ENCODE measurements at places on chromosomes 5 and 9.

- no peak for DNase-seq
Measured at GRCh38 chr9:110276781-110277180, 20.5 kb upstream of the TXN start.

GRCh38 chr5:121949885-121950284, 11.9 kb upstream of the SRFBP1 start:
- DNase-seq, result peak; percentile 60

GRCh38 chr9:136551401-136552116, 5.7 kb upstream of the NOTCH1 start:
- DNase-seq, result peak; percentile 53

DNA sequence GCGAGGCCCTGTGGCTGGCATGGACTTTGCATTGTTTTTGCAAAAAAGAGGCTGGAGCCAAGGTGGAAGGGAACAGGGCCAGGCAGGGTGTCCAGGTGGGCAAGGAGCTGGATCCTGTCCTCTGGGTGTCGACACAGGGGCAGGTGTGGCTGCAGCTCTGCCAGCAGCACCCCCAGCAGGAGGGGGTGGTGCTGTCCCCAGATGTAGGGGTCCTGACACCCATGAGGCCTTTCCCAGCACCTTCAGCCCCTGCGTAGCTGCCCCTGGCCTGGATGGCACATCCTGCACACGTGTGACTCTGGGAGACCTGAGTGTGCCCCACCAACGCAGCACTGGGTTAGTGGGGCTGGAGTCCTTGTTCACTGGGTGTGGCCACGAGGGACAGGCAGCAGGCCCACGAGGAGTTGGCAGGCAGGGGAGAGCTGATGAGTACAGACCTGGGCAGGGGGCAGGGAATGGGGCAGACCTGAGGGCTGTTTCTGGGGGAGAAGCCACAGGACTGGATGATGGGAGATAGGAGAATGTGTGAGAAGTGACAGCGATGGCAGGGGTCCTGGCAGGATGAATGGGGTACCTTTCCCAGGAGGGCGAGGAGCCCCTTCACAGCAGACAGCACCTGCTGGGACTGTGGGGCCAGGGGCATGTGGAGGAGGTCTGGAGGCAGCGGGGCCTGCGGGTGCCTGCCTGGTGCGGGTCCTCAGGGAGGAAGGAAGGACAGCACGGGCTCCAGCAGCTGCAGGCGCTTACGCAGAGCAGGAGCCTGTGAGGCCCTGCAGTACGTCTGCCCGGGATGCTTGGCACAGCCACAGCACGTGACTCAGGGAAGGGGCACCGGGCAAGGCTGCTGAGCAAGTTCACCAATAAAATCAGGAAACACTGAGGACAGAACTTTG, 3.6 kb upstream of the RASGEF1C start:
- DNase-seq, result no peak

DNA sequence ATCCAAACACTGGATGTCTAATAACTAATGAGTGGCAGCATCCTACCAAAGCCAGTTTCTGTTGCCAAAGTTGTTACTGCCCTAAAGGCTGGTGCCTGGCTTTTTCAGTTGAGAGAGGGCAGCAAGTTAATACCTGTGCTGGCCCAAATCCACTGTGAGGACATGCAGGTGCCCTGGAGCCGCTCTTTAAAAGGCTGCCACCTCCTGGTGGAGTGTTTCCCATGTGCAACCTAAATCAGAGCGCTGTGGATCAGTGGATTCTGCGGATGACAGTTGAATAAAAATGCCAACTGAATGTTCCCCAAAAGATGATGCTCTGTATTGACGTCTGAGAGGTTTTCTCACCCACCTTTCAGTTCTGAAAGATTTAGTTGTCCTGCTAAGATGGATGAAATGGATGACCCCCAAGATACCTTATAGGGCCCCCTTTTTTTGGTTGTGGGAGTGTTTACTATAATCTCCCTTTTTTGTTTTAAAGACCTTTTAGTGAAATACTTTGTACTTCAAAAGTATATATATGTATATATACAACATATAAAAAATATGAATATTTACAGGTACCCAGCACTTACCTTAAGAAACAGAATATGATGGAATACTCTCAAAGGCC, 146.4 kb downstream of the EGFLAM start:
- no peak for DNase-seq

DNA sequence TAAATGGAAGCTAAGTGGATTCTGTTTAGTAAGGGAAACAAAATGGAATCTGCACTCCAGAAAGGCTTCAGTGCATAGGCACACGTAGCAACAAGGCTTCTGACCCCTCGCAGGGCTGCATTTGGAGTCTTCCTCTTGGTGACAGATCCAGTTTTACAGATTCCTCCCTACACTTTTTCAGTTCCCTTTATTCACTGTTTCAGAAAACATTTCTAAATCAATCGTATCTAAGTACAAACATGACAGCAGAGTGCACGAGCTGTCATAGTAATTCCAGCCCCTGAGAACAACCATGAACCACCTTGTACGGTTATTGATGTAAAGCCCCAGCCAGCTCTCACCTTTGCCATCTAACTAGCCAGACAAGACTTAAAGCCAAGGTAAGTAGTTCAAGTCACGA, 491.6 kb downstream of the SEMA5A start:
- DNase-seq, result no peak

DNA sequence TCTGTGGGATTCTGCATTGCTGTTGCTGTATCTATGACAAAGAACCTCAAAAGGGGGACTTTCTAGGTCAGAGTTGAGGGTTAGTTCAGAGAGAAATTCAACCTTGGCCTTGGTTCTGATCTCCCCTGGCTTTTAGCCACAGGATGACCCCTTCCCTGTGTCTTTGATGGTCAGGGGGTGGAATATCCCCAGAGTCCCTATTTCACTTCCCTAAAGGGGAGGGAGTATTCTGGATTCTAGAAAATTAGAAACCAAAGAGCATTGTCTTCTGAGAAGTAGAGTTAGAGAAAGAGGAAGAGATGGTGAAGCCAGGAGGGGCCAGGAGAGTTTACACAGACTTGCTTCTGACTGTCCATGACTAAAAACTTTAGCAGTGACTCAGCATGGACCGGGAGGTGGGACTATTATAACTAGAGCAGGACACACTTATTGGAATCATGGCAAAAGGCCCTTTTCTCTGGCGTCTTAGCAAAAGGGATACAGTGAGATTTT, 56.2 kb upstream of the LPAR1 start:
- peak; percentile 74 for DNase-seq

DNA sequence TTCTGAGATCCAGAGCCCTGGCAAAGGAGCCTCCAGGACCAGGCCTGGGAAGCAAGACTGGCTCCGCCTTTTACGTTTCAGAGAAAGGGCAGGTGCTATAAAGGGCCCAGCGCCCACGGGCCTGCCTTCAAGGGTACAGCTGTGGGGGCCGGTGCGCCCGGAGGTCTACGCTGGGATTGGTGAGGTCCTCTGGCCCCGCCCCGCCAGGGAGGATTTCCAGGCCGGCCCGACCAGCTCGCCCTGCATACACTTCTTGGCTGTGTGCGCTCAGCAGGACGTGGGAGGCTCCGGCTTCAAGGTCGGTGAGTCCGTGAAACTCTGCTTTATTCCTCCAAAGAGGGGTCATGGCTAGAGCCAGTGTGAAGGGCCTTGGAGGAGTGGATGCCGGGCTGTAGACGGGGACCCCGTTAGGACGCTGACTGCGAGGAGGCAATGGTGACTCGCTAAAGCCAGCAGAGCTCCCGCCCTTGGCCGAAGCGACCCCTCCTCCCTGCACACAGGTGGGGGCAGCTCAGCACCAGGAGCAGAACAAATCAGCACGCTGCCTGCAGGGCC, at the start of gene CKMT2:
Gene CKMT2 (plus strand): TSS at position 243 of the 555 bp plus-strand sequence. CDS start 17,811 bp downstream, outside the sequence.
- peak; percentile 32 for DNase-seq

- DNase-seq, result no peak
Measured at GRCh38 chr5:61139094-61139873, 23.0 kb downstream of the SMIM15 start.

GRCh38 chr9:135392511-135392910, 87.1 kb upstream of the PPP1R26 start:
- no peak for DNase-seq

GRCh38 chr9:113454914-113455761, 8.4 kb upstream of the RGS3 start:
- peak; percentile 83 for DNase-seq

- no peak for DNase-seq
Measured at GRCh38 chr5:180154821-180155364, 54.1 kb downstream of the RASGEF1C start.

DNA sequence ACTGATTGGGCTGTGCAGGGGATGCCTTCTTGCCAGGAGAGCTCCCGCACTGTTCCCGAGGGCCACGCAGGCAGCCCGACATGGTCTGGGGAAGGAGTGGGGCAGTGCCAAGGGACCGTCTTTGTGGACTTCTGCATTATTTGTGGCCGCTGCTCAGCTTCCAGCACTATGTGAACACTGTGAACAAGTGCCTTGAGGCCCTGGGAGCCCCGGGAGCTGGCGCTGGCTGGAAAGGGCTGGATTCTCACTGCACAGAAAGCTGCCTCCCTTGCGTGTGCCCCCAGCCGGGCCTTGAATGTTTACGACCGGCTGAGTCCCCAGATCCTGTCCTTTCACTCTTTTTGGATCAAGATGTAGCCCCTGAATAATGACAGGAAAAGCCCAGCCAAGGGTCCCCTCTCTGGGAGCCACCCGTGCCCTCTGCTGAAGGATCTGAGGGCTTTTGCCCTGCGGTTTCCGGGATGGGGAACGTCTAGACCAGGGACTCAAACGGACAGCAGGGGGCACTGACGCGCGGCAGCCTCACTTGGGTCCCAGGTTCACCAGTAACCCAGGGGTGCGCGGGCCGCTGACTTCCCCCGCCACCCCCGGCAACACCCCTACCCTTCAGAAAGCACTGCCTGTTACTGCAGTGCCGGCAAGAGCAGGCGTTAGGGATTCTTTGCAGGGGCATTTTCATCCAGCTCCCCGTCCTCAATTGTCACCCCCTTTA, 98.9 kb upstream of the FCN2 start:
- DNase-seq, result no peak

DNA sequence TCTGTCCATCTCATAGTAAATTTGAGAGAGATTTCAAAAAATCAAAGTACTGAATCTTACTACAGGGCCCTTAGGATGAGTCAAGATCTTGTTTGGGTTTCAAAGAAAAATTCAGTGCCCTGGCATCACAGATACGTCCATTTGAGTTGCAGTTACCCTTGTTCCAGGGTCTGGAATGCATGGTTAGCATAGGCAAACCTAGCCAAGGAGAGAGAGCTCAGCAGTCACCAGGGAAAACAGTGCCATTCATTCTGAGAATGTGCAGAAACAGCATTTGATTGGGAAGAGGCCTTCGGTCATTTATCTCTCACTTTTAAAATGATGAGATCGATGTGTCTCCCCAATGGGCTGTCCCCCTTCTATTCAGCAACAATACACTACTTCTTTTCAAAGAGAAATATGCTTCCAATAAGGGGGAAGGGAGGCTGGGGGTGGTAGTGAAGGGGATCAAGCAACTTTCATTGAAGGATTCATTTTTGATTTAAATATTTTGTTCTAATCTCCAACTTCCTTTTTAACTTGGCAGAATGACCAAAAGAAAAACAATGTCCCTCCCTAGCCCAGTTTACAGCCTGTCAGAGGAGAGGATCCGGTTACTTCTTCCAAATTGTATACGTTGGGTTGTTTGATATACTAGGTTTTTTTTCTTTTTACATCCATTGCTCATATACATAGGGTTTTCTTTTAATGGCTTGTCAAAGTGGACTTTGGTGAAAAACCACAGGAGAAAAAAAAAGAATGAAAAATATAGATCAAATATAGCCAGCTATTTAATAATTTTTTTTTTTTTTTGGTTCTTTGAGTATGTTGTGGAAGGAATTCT, 491.1 kb downstream of the CCDC171 start:
- peak; percentile 23 for DNase-seq
